ENCODE measurements at places on chromosomes 3 and 15. TPM values are rescaled to one million over a fixed set of nuclear protein-coding genes. Genes with fewer than 3 reads are reported as not detected.

IGSF10 gene
- total RNA-seq: 0.16 TPM

DOCK3 gene
- total RNA-seq: 0.78 TPM

RNU5B-1 gene
- not detected for total RNA-seq

CCDC50 gene
- 45.0 TPM for total RNA-seq

PBRM1 gene
- total RNA-seq: 22.9 TPM

MFN1 gene
- total RNA-seq: 37.1 TPM

FMN1 gene
- 2.6 TPM for total RNA-seq

DNA sequence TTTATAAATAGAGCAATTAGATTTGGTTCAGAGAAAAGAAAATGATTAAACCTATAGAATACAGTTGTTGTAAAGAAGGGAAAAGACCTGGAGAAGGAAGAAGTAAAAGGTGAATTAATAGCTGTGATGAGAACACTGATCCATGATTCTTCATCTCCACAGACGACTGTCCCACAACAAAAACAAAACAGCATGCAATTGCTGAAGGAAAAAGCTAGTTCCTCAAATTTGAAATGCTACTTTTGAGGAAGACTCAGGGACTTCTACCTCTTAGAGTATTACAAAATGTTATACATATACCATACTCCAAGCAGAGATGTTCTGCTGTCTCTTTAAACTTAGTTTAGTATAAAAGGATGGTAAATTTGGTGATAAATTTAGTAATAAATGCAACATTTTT is 21.5 kb downstream of the ALCAM start:
- H3K36me3 ChIP-seq: no peaks in the 10 kb centered on the region
- H3K4me3 ChIP-seq: no peak overlapping the region

GRCh38 chr3:162170581-162170980 is 674.0 kb downstream of the OTOL1 start:
- H3K27ac ChIP-seq: no peak overlapping the region
- no peaks in the 10 kb centered on the region for H3K27me3 ChIP-seq
- H3K36me3 ChIP-seq: no peaks in the 10 kb centered on the region
- no peak overlapping the region for H3K4me3 ChIP-seq

DNA sequence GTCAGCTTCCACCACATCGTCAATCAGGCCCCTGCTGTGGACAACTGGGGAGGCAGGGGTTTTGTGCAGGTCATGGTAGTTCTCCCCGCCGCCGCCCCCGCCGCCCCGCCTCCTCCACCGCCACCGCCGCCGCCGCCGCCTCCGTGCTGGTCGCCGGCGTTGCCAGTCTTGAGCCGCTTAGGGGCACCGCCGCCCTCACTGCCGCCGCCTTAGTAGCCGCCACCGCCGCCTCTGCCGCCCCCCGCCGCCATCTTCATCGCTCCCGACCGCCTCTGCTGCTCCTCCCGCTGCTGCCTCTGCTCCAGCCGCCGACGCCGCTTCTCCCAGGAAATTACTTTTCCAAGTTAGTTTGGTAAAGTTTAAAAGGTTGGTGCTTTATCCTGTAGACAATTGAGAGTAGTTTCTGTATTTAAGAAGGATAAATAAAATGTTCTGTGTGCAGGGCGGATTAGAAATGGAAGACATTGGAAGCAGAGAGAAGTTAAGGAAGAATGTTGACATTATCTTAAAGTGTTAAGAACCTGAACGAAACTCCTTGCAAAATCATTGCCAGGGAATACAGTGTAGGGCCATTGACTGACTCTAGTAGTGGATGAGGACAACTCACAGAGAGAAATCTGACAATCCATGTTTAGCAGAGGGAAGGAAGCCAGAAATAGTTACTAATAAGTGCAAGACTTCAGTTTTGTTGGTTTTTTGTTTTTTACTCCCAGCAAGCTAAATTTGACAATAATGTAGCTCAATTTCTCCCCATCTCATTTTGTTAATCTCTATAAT is 53.0 kb upstream of the GOLGA8A start:
- H3K27me3 ChIP-seq: peaks cover 44% of the 10 kb centered on the region
- DNase-seq: no peak
- no peaks in the 10 kb centered on the region for H3K36me3 ChIP-seq

GRCh38 chr3:16132190-16132589 is 42.3 kb upstream of the GALNT15 start:
- no peaks in the 10 kb centered on the region for H3K36me3 ChIP-seq
- H3K27me3 ChIP-seq: no peaks in the 10 kb centered on the region
- no peak for DNase-seq
- no peak overlapping the region for H3K4me3 ChIP-seq
- H3K27ac ChIP-seq: peak overlapping the region; percentile 65
- H3K4me1 ChIP-seq: peaks cover 58% of the 10 kb centered on the region

GRCh38 chr3:99031778-99032177 is 130.3 kb upstream of the DCBLD2 start:
- no peaks in the 10 kb centered on the region for H3K4me1 ChIP-seq
- no peak for DNase-seq

GRCh38 chr3:10470120-10471053 is 35.0 kb downstream of the ATP2B2 start:
- H3K36me3 ChIP-seq: no peaks in the 10 kb centered on the region
- no peaks in the 10 kb centered on the region for H3K27me3 ChIP-seq
- H3K4me3 ChIP-seq: peak overlapping the region; percentile 14
- peak overlapping the region; percentile 94 for H3K27ac ChIP-seq
- peak; percentile 74 for DNase-seq

DNA sequence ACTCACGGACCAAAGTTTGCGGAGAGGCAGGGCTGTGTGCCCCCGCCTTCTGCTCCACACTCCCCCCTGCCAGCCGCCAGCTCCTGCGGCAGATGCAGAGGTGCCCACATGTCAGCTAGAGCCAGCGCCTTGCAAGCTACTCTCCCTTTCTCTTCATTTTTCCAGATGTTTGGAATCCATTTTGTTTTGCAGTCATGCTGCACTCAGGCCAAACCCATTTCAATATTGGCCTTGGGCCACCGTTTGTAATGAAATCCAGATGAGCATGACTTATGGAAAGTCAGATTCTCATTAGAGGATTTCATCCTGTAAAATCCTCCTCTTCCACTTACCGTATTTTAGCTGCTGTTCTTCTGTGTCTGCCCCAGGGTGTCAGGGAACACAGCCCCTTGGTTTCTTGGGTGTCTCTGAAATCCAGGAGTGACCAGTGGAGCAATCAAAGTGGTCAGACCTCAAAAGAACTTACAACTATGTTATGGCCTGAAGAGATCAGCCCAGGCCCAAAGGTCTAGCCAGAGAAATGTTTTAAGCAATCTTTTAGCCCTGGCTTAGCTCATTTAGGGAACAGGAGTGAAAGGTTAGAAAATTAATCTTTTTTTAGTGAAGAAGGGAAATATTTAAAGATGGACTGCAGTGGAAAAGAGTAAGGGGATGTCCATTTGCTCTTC is 65.8 kb downstream of the AAGAB start:
- peaks cover 95% of the 10 kb centered on the region for H3K4me1 ChIP-seq
- no peak overlapping the region for H3K4me3 ChIP-seq
- no peaks in the 10 kb centered on the region for H3K27me3 ChIP-seq
- H3K27ac ChIP-seq: peak overlapping the region; percentile 99
- no peaks in the 10 kb centered on the region for H3K36me3 ChIP-seq
- DNase-seq: no peak

- no peaks in the 10 kb centered on the region for H3K36me3 ChIP-seq
- H3K27ac ChIP-seq: peak overlapping the region; percentile 59
- H3K4me3 ChIP-seq: no peak overlapping the region
These were observed 106.5 kb upstream of the SLC4A7 start for GRCh38 chr3:27590437-27591298.

DNA sequence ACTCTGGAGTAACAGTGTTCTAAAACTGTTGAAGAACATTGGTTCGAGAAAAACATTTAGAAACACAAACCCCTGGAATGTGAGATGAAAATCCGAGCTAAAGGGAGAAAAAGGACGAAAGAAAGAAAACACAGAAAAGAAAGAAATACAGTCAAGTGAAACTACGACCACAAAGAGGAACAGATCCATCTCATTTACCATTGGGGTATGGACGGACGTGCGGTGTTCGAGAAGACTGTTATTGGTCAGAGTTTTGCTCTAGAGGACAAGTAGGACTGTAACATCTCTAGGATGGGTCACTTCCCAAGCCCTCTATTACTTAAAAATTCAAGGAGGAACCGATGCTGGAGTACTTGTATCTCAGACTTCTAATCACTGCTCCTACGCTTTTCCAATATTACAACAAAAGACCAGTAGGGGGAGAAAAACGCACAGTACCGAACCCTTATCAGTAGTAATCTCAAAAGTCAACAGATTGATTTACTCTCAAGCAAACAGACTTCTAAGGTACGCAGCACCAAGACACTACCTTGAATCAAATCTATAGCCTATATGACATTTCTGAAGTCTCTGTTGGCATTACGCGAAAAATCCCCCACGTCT is 1.1 kb upstream of the PIK3CA start:
- peak overlapping the region; percentile 68 for H3K4me3 ChIP-seq
- H3K27me3 ChIP-seq: no peaks in the 10 kb centered on the region
- DNase-seq: no peak
- no peaks in the 10 kb centered on the region for H3K36me3 ChIP-seq
- H3K4me1 ChIP-seq: peaks cover 28% of the 10 kb centered on the region
- peak overlapping the region; percentile 93 for H3K27ac ChIP-seq

DNA sequence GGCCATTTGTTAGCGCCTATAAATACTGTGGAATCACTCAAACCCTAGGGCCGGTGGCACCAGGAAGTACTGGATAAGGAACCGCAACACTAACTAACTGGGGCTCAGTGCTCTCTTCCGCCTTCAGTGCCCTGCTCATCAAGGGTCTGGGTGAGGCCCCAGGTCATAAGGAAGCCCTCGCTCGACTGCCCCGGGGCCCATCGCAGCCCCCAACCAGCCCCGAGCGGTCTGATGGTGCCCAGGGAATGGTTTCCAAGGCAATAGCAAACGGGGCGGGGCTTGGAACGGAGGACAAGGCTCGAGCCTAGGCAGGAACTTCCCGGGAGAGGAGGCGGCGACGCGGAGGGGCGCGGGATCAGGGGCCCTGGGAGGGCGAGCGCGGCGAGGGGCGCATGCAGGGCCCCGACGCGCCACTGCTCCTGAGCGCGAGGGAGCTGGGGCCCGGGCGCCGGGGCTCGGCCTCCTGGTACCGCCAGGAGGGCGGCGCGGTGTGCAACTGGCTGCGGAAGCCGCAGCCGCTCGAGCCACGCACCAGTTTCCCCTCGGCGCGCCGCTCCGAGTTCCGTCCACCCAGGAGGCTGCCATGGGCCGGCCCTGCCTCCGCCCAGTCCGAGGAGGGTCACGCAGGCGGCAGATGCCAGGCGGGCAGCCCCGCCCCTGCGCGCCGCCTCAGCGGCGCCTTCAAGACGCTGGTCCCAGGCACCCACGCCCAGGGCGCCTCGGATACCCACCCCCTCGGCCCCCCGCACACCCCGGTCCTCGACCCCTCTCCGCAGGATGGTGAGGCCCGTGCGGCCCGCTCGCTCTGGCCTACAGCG is at the start of gene TTLL3:
TTLL3 (plus strand) TSS at position 648 of the 818 bp plus-strand sequence. CDS start 400 bp downstream, outside the sequence.
- H3K27ac ChIP-seq: peak within 1 kb of the TSS; percentile 90
- H3K4me3 ChIP-seq: peak within 1 kb of the TSS; percentile 65
- DNase-seq: peak; percentile 72

GRCh38 chr3:10702961-10703740 is 112.9 kb upstream of the SLC6A11 start:
- H3K36me3 ChIP-seq: no peaks in the 10 kb centered on the region
- H3K4me3 ChIP-seq: no peak overlapping the region
- peaks cover 29% of the 10 kb centered on the region for H3K27me3 ChIP-seq
- H3K4me1 ChIP-seq: no peaks in the 10 kb centered on the region
- no peak overlapping the region for H3K27ac ChIP-seq
- DNase-seq: peak; percentile 13

DNA sequence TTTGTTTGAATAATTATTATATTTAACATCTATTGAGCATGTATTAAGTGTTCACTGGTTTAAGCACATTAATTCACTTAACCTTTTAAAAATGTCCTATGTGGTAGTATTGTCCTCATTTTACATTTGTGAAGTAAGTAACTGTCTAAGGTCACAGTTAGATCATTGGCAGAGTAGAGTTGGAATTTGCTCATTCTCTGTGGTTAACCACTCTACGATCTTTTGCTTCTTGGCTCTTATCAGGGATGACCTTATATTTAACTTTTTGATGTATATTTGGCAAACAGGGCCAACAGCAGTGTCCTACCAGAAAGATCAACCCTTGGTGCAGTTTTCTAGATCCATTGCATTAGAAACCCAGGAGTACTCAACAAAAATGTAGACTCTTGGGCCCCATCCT is 34.0 kb downstream of the PXK start:
- H3K27me3 ChIP-seq: no peaks in the 10 kb centered on the region
- H3K36me3 ChIP-seq: no peaks in the 10 kb centered on the region
- no peak overlapping the region for H3K27ac ChIP-seq
- H3K4me1 ChIP-seq: no peaks in the 10 kb centered on the region

DNA sequence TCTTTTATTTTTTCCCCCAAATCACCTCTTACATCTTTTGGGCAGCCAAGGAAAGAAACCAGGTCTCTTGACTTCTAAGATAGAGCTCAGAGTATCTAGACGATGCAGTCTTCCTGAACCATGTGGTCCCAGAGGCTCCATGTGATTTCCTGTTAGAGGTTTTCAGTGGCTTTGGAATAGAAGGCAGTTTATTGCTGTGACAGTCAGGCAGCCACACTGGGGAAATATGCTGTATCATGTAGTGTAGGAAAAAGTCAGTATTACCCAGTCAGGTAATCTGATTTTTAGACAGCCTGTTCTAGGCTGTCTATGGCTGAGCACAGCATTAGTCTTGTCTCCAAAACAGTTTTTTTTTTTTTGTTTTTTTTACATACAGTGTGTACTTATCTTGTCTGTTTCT is 294.3 kb downstream of the THSD4 start:
- no peaks in the 10 kb centered on the region for H3K4me1 ChIP-seq
- H3K4me3 ChIP-seq: no peak overlapping the region
- no peaks in the 10 kb centered on the region for H3K27me3 ChIP-seq
- no peak overlapping the region for H3K27ac ChIP-seq
- H3K36me3 ChIP-seq: no peaks in the 10 kb centered on the region

- no peaks in the 10 kb centered on the region for H3K4me1 ChIP-seq
- no peak overlapping the region for H3K4me3 ChIP-seq
- H3K36me3 ChIP-seq: no peaks in the 10 kb centered on the region
- no peaks in the 10 kb centered on the region for H3K27me3 ChIP-seq
These were observed 24.3 kb upstream of the GCNT3 start for GRCh38 chr15:59587085-59587826.

Measured in gastrocnemius medialis (tissue), 4 donors.